ENCODE measurements at places on chromosomes 3 and 15.

DNA sequence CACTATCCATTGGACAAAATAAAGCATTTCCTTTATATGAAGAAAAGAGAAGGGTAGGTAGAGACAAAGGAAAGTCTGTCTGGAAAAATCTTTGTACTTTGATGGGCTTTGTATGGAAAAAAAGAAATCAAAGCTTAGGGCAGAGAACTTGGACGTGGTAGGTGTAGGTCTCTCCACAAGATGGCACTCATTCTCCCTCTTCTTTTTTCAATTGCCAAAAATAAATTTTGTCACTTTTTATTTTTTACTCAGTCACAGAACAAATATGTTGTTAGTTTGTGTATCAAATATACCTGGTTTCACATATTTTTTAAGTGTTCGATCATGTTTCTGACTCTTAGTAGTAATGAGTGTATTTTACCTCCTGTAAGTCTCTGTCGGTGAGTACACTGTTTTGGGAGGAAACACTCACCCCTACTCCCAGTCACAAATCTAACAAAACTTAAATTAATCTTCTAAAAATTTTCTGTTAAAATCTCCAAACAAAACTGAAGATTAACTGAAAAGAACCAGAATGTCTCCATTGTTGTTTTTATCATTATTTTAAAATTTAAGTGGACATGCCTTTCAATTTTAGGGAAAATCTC, 415.8 kb upstream of the GOLIM4 start:
- DNase-seq, result no peak

- DNase-seq, result no peak
Measured at GRCh38 chr3:50624634-50625033, 7.7 kb downstream of the MAPKAPK3 start.

- DNase-seq, result no peak
Measured at GRCh38 chr15:29183071-29183831, 86.4 kb downstream of the NSMCE3 start.

GRCh38 chr3:38235466-38235865, 30.1 kb upstream of the SLC22A13 start:
- DNase-seq, result no peak

DNA sequence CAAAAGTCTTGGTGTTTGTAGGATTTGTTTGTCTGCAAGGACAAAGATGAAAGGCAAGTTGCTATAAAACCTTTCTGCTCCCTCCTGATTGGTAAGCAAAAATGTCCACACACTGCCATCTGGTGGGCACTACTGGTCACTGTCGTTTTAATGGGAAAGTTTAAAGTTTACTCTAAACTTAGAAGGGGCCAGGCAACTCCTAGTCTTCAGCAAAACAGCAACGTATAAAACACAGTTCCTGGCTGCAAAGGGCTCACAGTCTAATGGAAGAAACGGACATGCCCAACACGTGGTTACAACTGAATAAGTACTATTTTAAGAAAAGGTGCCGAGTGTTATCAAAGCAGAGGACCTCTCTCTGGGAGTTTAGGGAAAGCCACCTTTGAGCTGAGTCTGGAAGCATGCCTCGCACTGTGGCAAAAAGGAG, 23.7 kb upstream of the TPRG1 start:
- peak; percentile 44 for DNase-seq

GRCh38 chr3:161020256-161020655, 84.9 kb downstream of the B3GALNT1 start:
- DNase-seq, result no peak

DNA sequence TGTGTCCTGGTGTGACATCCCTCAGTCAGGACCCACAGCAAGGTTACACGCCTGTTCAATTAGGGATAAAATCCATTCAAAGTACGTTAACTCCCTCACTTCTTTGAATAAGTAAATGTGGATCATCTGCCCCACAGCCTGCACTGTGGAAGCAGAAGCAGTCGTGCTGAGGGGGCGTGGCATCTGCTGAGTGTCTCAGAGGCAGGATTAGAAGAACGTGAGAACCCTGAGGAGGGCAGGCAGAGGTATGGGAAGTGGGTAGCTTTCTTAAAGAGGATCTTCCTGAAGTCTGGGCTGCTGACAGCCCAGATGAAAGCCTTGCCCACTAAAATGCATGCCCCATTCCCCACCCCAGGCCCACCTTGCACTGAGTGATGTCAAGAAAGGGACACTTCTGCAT, 28.5 kb downstream of the CRABP1 start:
- DNase-seq, result no peak

DNA sequence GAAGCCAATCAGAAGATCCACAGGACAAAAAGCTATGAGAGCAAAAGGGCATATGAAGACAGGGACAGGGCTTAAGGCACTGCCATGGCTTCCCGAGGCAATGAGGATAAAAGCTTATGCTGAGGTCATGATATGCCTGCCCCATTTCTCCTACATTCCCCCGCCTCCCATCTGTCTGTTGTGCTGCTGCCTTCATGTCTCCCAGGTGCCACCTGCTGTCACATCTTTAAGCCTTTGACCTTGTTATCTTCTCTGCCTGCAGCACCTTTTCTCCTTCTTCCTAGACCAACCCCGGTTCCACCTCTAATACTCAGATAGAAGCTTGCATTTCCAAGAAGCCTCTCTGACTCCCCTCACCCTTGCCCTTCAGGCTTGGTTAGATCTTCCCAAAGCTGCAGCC, 213.8 kb downstream of the ARRDC4 start:
- no peak for DNase-seq

DNA sequence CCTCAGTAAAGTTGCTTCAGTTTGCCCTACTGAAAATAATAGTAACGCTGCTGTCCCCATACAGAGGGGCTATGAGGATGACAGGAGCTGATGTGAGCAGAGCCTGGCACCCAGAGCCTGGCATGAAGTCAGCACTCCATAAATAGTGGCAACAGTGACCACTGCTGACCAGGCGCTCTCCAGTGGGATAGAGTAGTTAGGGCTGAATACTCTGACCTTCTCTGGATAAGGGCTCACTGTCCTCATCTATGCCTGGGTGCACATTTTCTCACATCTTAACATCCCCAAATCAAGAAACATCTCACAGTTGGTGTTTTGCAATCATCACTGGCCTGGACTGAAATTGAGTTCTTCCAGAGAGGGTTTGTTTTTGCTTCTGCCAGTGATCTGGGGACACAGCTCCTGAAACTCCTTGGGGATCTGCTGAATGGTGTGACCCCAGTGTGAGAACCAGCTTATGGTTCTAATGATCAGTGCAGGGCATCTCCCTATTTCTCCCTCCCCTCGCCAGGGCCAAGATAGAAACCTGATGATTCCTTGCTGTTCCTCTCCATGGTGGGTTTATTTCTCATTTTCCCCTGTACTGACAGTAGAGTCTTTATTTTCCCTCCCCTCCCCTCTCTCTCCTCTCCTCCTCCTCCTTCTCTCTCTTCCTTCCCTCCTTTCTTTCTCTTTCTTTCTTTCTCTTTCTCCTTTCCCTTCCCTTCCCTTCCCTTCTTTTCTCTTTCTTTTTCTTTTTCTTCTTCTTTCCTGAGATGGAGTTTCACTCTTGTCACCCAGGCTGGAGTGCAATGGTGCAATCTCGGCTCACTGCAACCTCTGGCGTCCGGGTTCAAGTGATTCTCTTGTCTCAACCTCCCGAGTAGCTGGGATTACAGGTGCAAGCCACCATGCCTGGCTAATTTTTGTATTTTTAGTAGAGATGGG, 3.5 kb upstream of the PCSK6 start:
- DNase-seq, result no peak

DNA sequence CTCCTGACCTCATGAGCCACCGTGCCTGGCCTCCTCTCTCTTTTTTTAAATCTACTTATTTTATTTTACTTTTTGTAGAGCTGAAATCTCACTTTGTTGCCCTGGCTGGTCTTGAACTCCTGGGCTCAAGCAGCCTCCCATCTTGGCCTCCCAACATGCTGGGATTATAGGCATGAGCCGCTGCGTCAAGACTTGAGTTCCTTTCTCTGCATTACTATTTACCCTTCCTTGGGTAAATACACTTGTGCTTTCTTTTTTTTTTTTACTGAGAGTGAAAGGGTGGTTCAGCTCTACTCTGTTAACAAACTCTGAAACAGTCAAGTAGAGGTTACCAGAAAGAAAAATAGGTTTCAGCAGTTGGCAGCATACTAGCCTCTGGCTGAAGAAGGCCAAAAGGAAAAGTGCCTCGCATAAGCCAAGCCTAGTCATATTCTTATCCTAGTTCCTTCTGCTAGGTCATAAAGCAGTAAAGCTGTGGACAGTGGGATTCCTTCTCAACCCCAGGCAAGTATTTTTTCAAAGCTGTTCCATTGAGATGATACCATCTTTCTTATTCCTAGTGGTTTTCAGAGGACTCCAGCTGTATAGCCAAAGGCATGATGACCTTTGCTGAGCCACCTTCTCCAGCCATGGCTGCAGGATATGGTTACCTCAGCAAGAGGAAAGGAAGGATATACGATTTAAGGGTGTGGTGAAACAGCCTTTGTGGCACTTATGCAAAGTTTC, 135.1 kb downstream of the RBPMS2 start:
- no peak for DNase-seq

GRCh38 chr15:60720086-60720485, 241.1 kb upstream of the ICE2 start:
- DNase-seq, result no peak

DNA sequence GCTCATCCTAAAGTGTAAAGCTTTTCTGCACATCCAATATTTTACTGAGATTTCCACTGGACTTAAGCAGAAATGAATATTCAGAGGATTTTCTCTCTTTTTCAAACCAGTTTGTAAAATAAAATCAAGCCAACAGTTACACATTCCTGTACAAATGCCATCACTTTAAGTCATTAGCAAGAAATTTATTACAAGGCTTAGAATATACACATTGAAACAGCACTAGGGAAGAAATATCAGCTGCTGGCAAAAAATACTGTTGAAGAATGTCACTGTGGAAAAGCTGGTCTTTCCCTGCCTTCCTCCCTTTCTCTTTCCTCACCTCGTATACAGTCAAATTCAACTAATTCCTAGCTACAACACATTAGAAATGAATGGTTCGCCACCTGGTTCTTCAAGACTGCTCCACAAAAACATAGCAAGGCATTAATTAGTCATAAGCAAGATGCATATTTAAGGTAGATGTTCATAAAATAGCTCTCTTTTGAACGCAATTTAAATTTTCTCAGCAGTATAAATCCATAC, 21.3 kb downstream of the PLOD2 start:
- DNase-seq, result no peak

DNA sequence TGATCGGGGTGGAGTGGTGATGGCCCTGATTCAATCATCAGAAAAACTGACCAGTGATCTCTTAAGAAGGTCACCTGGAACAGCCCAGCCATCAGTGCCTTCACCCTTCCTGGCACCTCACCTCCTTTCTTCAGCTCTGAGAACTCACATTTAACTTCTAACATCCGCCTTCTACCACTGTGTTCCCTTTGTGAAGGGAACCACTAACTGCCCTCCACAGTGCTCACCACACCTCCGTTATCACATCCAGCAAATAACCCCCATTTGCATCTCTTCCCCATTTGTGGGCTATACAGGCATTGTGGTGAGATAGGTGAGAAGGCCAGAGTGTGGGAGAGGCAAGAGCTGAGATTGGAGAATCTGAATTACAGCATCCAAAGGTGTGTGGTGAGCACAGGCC, 107.4 kb downstream of the PLCL2 start:
- DNase-seq, result no peak

DNA sequence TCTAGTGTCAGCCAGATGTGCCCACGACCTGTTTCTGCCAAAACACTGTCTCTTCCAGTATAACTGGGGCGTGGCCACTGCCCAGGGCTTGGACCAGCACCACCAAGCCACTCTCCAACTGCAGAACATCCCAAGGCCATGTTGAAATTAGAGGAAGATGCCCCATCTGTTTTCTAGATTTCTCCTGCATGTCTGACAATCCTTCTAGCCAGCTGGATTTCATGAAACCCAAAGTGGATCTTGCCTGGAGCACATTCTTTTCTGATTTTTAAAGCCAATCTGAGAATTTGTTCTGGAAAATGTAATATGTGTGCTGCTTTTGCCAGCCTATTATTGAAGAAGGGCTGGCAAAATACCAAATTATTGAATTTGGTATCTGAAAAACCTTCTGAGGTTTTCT, 182.5 kb downstream of the SLCO3A1 start:
- DNase-seq, result no peak

DNA sequence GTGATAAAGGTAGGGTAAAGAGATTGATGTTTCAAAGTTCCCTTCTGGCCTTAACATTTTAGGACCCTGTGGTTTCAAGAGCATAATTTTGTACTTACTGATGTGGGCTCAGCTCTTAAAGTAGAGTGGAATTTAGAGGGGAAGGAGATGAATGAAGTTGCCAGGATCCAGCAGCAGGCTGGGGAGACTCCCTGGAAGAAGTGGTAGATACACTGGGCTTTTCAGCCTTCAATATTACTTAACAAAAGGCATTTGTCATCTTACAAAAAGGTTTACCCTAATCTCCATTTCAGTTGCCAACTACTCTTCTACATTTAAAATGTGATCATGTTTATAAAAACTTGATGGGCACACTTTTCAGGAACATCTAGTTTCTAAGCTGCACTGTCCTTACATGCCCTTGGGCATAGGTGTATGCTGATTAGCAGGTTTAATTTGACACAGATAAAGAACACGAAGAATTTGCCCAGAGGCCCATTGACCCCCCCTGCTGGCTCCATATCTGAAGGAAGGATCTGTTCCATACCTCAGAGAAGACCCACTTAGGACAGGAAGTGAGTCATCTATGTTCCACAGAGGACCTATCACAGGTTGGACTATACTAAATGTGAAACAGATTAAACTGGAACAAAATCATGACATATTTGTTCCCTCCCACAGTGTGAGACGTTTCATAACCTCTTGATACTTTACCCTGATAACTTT, 93.0 kb upstream of the LPP start:
- peak; percentile 65 for DNase-seq

DNA sequence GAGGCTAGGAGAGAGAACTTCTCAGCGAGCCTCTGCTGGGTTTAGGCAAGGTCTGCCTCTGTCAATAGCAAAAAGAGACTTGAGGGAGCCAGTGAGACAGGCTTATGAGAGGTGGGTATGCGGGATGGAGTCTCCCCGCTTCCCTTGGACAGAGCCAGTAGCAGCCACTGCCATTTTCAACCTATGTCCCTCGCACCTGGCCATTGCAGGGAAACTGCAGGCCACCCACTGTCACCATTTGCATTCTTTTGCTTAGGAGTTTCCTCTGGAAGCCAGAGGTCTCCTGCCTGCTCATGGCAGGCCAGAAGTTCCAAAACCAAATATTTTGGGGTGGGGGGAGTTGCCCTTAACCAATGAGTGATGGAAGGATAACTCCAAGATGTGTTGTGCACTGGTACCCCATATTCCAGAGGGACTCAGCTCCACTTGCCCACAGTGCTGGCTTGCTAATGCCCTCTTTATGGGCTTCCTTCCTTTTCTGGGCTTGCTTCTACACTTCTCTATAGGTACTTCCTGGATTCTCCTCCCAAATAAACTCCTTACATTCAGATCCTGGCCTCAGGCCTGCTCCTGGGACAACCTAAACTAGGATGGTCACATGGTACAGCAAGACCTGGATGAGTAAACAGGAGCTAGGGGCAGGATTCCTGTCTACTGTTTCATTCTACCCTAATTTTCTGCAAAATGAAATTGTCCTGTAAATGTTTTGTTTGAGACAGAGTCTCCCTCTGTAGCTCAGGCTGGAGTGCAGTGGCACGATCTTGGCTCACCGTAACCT, 108.9 kb upstream of the PROK2 start:
- no peak for DNase-seq

Data from activated CD4-positive, alpha-beta T cell treated with anti-CD3 and anti-CD28 coated beads, Interleukin-2, amount 50 U/mL, for 24 hours (primary cell).